CD4-positive, alpha-beta T cell treated with Interleukin-15 for 4 hours (primary cell): ENCODE measurements at places on chromosomes 3 and 15.

DNA sequence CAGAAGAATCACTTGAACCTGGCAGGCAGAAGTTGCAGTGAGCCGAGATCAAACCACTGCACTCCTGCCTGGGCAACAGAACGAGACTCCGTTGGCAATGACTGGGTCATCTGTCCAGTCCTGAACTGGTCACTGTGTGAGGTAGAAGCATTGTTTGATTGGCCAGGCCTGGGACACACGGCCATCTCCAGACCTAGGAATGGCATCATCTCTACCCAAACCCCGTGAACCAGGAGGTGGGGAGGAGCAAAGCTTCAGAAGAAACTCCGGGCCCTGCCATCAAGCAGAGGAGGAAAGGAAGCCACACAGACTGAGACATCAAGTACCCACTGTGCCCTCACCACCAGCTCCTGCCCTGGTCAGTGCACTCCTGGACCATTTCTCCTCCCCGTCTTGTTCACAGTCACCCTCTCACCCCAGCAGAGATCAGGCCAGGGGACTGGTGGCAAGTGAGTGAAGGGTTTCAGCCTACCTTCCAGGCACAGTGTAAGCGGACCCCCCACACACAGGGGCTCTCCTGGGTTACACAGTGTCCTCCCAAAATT, 31.6 kb downstream of the GOLGA6L2 start:
- no peak for DNase-seq

DNA sequence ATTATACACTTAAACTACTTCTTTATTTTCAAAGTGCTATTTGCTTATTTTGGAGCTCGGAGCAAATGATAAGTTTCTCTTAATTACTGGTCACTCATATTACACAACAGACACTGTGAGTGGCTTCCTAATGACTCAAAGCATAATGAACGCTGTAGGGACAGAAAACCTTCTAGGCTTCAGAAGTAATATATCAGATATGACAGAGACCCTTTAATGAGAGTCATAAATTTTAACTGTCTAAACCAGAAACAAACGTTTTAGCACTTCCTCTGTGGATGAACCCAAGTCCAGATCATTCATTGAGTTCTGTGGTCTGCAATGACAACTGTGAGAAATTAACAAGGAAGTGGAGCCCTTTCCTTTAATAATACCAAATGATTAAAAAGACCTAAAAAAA, 66.6 kb downstream of the ARPP21 start:
- no peak for DNase-seq

GRCh38 chr3:120102232-120102631, 8.0 kb upstream of the GSK3B start:
- DNase-seq, result no peak

DNA sequence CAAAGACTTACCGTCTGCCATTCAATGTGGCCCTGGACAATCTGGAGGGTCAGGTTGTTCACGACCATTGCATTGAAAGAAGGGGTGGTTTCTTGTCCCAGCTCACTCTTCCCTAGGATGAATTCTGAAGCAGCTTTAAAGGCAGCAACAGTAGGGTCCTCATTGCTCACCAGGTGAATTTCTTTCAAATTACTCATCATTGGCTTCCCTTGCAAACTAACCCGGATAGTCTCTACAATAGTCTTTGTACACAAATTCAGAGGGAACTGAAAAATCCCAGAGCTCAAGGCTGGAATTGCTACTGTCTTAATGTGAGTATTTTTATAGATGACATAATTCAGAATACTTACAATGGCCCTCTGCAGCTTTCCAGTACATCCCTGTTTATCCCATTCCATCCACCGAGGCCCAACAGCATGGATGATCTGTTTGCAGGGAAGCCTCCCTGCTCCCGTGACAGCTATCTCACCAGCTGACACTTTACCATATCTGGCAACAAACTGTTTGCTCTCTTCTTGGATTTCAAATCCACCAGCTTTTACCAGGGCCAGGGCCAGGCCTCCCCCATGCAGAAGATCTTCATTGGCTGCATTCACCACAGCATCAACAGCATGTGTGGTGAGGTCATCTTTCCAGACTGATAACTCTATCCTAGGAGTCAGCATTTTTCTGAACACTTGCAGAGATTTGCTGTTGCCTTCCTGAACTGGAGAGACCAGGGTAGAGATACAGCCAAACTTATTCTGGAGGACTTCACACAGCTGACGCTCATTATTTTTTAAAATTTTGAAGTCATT, 8.6 kb downstream of the PARP9 start:
- DNase-seq, result no peak

GRCh38 chr3:13894807-13895154, 14.9 kb upstream of the WNT7A start:
- DNase-seq, result no peak

DNA sequence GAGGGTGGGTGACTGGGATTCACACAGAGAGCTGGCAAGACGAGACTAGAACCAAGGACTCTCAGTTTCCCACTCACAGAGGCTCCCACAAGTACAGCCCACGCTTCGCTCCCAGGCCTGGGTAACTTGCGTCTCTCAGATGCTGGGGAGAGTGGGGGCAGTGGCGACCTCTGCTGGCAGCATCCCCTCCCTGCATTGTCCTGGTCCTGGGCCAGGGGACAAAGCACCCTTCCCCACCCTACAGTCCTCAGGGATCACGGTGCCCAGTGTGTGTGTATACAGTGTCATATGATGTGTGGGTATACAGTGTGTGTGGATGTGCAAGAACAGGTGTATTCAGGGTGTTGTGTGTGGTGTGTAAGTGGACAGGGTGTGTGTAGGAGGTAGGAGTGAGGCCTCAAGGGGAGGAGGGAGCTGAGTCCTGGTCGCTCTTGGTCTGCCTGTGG, 12.8 kb downstream of the VILL start:
- peak; percentile 61 for DNase-seq

- DNase-seq, result no peak
These were observed 19.2 kb upstream of the MFGE8 start for GRCh38 chr15:88932271-88932874.

GRCh38 chr15:90564051-90564450, 34.3 kb downstream of the CRTC3 start:
- peak; percentile 25 for DNase-seq

DNA sequence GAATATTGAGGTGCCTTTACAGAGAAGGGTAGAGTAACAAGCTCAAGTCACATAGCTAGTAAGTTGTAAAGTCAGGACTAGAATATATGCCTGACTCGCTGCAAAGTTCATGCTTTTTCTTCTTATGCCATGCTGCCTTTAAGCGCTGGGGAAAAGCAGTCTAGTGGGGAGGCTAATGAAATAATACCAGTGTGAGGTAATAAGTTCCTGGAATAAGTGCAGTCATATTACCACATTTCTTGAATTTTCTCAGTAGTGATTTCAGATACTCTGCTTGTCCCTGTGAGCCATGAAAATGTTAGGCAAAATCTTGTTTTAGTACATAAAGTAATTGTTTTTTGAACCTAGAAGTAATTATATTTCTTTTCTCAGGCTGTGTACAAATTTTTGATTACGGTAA, 71.8 kb downstream of the SYN2 start:
- no peak for DNase-seq

DNA sequence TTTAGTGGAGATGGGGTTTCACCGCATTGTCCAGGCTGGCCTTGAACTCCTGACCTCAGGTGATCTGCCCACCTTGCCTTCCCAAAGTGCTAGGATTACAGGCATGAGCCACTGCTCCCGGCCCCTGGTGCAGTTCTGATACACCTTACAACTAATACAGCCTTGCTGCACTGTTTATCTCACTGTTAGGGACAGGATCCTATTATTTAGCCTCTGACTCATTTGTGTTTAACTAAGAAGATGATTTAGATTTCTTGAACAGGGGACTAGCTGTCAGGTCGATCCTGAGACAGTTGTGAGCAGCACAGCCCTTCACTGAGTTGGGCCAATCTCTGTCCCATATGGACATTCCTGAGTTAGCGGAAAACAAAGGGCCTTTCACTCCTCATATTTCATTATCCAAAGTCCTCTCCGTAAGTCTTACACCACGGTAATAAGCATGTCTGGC, 19.2 kb downstream of the GYG1 start:
- DNase-seq, result no peak

GRCh38 chr3:73624017-73624820, 522 bp downstream of the PDZRN3 start:
- DNase-seq, result no peak

DNA sequence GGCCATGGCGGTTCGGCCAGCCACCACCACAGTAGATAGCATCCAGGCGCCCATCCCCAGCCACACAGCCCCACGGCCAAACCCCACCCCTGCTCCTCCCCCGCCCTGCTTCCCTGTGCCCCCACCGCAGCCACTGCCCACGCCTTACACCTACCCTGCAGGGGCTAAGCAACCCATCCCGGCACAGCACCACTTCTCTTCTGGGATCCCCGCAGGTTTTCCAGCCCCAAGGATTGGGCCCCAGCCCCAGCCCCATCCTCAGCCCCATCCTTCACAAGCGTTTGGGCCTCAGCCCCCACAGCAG, 29.5 kb downstream of the PTPN23 start:
- DNase-seq, result no peak

DNA sequence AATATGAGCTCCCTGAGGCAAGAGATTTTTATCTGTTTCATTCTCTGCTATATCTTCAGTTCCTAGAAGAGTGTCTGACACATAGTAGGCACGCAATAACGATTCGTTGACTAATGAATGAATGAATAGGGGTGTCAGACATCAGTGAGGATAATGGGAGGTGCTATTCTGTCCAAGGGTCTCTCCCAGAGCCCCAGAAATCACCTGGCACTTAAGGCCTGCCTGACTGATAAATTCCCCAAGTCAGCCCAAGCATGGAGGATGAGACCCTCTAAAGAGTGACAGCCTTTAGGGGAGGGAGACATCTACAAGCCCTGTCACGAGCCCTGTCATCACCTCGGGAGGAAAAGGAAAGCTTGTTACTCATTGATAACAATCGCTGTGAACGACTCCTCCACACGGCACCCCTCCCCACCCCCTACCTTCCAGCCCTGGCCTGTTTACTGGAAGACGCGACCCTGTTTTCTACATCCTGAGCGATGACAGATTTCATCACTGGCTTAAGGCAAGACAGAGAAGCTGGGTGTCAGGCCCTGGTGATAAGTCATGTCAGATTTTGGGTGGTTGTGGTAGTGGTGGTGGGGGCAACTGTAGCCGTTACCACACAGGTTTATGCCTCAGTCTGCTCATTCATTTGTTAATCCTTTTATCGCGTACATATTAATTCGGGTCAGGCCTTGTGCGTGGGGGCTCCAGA, 23.1 kb downstream of the BHLHE40 start:
- peak; percentile 84 for DNase-seq

GRCh38 chr3:40516201-40516600, 8.6 kb upstream of the ZNF621 start:
- no peak for DNase-seq

- DNase-seq, result no peak
These were observed 789.8 kb downstream of the TUSC7 start for GRCh38 chr3:117499189-117499870.

DNA sequence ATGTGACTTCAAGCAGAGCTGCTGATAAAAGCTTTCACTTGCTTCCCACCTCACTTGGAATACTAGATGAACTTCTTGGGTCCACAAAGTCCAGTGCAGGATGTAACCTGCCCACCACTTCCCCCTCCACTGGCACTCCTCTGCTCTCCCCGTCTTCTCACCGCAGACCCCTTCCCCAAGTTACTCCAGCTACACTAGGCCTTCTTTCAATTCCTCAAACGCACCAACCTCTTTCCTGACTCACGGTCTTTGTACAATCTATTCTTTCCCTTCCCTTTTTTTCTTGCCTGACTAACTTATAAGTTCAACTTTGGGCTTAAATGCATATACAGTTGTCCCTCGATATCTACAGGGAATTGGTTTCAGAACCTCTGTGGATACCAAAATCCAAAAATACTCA, 5.2 kb upstream of the ATP13A3 start:
- no peak for DNase-seq

GRCh38 chr3:107521469-107522059, 1.2 kb upstream of the BBX start:
- no peak for DNase-seq

DNA sequence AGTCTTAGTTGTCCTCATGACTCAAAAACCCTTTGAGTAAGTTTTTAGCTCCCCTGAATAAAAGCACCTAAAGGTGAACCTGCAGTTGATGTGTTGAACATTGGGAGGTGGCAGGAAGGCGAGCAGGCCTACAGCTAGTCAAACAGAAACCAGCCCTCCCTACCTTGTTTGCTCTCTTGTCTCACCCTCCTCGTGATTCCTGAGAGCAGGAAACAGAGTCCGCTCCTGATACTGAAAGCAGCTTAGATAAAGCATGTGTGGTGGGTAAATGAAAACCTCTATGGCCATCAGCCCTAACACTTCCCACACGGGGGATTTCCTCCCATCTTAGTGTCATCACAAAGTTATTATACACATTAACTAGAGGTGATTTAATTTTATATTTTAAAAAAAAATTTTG, 21.8 kb upstream of the CLDN18 start:
- DNase-seq, result no peak

DNA sequence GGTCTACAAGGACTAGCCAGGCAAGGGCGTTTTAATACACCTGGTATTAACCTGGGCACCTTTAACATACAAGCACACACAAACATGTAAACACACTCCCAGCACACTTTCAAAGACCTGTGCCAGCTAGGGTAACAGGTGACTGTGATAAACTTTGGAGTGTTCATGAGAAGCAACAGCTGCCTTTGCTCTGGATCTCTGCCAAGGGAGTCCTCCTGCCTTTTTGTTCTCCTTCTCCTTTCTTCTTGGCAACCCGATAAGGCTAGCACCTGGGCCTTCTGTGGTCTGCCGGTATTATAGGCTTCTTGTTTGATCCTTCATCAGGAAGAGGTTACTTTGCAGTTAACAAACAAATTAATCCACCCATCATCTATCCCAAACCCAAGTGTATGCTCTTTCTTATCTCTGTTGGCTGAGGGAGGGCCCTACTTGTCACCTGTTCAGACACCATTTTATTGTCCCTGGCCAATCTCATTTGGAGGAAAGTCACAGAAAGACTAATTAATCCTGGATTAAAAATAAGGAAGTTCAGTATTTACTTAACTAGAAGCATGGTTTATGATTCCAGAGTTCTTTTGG, at the start of gene RETNLB:
TSS of gene RETNLB (minus strand) at position 7 of the 579 bp plus-strand sequence. CDS start 225 bp downstream, outside the sequence.
- DNase-seq, result no peak

DNA sequence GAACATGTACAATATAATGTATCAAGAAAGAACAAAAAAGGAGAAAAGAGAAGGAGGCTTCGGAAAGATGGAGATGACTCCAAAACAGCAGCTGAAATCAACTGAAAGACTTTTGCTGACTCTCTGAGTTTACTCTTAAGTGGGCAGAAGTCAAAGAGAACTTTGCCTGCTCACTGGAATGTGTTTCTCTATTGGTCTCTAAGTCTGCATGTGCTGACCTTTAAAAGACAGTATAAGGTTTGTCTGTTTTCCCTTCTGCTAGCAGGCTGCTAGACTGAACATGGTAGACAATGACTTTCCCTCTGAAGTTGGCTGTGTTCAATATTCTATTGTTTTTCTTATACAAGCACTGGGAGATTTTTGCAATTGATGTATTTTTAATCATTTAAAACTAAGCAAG, 7.2 kb upstream of the MAP4 start:
- DNase-seq, result no peak

- DNase-seq, result no peak
These were observed 7.3 kb upstream of the MAPK6 start for GRCh38 chr15:52011711-52012144.

DNA sequence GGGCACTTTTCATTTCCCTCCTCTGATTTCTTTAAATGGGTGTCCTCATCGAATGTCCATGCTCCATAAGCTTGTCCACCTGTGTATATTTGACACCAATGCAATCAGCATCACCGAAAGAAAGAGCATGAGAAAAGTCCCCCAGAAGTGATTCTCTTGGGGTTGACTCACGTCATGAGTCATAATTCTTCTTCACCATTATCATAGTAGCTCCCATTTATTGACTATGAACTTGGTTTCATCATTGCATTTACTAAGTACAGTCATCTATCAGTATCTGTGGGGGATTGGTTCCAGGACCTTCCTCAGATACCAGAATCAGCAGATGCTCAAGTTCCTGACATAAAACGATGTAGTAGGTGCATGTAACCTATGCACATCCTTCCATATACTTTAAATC, 372.5 kb upstream of the CFAP20DC start:
- DNase-seq, result peak; percentile 28
